Lung (tissue), 17 donors: ENCODE measurements at places on chromosomes 6 and 20. TPM values are rescaled to one million over a fixed set of nuclear protein-coding genes. Genes with fewer than 3 reads are reported as not detected.
A peak's percentile ranks its signal among the peaks of the same experiment; 100 is the strongest.

- peak; percentile 40 for DNase-seq
- no peaks in the 10 kb centered on the region for H3K4me1 ChIP-seq
- H3K27me3 ChIP-seq, result no peaks in the 10 kb centered on the region
- H3K36me3 ChIP-seq, result no peaks in the 10 kb centered on the region
- H3K27ac ChIP-seq, result no peak overlapping the region
Measured at GRCh38 chr20:8661229-8661952, 407.5 kb upstream of the PLCB4 start.

Gene CDH4
- 2.1 TPM for total RNA-seq

Gene TINAG
- not detected for total RNA-seq

GRCh38 chr20:20888266-20888656 lies 175.8 kb upstream of the RALGAPA2 start:
- H3K27me3 ChIP-seq, result peaks cover 5% of the 10 kb centered on the region
- DNase-seq, result no peak
- no peak overlapping the region for H3K27ac ChIP-seq

GRCh38 chr6:15417811-15418210 lies 171.9 kb downstream of the JARID2 start:
- peaks cover 10% of the 10 kb centered on the region for H3K36me3 ChIP-seq
- no peaks in the 10 kb centered on the region for H3K27me3 ChIP-seq
- no peak overlapping the region for H3K4me3 ChIP-seq
- H3K4me1 ChIP-seq, result peaks cover 8% of the 10 kb centered on the region
- H3K27ac ChIP-seq, result no peak overlapping the region

Gene PRSS16
- 3.2 TPM for total RNA-seq

DNA sequence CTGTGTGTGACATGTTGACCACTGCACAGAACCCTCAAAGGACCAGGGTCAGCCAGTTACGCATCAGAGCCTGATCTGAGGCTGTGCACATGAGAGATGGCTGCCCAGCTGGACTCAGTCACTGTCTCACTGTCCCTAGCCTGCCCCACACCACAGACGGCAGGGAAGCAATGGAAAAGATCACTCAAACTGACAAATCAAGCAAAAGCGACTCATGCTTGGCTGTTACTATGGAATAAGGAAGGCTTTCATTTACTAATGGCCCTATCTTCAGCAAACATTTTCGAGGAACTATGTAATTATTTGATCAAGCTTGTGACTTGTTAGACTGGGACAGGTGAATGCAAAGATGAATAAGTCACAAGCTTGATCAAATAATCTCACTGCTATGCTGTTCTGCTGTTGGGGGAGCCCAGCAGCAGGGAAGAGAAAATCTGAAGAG lies 137.0 kb downstream of the SLC23A2 start:
- H3K4me3 ChIP-seq, result no peak overlapping the region
- DNase-seq, result no peak
- H3K27me3 ChIP-seq, result no peaks in the 10 kb centered on the region
- peaks cover 8% of the 10 kb centered on the region for H3K36me3 ChIP-seq

GRCh38 chr6:11139051-11139960 lies 27.8 kb upstream of the ERVFRD-1 start:
- DNase-seq, result no peak
- peaks cover 11% of the 10 kb centered on the region for H3K36me3 ChIP-seq
- H3K27me3 ChIP-seq, result no peaks in the 10 kb centered on the region
- H3K4me1 ChIP-seq, result no peaks in the 10 kb centered on the region
- no peak overlapping the region for H3K27ac ChIP-seq

- peaks cover 11% of the 10 kb centered on the region for H3K4me1 ChIP-seq
- H3K36me3 ChIP-seq, result no peaks in the 10 kb centered on the region
- DNase-seq, result no peak
- H3K27ac ChIP-seq, result no peak overlapping the region
Measured at GRCh38 chr6:164095056-164095455, 680.5 kb downstream of the QKI start.
